ENCODE measurements at places on chromosomes 2 and 18.

DNA sequence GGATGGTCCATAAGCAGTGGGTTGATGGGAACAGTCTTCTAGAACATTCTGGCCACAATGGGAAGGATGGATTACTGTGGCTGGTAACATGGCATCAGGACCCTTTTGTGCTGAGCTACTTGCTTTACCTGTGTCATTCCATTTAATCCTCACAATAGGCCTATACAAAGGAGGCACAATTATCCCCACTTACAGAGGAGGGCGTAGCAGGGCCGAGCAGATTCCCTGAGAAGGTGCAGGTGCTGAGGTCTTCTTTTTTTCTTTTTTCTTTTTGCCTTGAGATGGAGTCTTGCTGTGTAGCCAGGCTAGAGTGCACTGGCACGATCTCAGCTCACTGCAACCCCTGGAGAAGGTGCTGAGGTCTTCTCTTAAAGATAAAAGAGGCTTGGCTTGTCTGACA lies 6.7 kb upstream of the LRRC30 start:
- DNase-seq, result no peak

DNA sequence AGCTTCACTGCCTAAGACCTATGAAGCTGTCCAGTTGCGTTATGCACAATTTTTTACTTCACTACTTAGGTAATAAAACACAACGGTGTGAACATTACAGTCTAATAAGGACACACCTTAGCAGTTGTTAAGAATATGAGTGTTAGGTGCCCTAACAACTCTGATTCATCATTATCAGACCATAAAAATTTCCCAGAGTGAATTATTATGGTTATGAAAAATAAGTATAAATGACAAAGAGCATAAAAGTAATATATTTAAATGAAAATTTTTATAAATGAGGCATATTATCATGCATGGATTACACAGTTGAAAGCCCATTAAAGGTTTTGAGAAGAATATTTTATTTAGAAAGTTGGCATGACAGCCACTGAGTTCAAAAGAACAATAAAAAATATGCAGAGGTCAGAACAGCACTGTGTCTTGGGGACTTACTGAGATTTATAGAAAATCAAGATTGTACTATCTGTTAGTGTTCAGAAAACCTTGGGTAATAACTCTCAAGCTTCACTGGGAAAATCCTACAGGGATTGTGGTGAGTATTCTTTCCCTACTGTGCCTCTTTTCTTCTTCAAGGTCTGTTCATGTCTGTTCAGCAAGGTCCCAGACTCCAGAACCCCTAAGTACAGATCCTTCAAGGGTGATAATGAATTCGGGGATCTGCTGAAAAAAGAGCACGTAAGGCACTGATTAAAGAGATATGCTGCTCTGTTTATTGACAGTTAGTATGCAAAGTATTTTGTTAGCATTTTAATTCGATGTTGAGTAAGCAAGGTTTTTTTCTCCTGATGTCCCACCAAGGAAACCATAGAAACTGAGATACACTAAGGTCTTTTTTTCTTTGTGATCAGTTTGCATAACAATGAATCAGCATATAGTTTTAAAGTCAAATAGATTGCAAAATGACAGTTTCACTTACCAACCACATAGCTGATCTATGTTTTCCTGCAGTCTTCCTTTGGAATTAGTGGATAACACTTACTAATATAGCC lies 250.0 kb downstream of the DSEL start:
- no peak for DNase-seq

- no peak for DNase-seq
These were observed 190.8 kb downstream of the ARHGAP28 start for GRCh38 chr18:6920099-6920955.

DNA sequence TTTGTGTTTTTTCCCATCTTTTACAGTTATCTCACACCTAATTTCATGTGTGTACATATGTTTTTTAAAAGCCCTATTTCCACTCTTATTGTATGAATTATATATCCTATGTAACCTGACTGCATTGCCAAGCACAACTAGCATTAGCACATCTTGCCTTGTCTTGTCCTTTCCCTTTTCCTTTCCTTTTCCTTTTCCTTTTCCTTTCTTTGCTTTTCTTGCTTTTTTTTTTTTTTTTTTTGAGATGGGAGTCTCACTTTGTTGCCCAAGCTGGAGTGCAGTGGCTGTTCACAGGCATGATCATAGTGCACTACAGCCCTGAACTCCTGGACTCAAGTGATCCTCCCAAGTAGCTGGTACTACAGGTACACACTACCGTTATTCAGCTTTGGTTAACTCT lies 172.7 kb upstream of the BOD1L2 start:
- no peak for DNase-seq

GRCh38 chr2:6944555-6944954 lies 27.3 kb downstream of the RNF144A start:
- DNase-seq, result no peak

DNA sequence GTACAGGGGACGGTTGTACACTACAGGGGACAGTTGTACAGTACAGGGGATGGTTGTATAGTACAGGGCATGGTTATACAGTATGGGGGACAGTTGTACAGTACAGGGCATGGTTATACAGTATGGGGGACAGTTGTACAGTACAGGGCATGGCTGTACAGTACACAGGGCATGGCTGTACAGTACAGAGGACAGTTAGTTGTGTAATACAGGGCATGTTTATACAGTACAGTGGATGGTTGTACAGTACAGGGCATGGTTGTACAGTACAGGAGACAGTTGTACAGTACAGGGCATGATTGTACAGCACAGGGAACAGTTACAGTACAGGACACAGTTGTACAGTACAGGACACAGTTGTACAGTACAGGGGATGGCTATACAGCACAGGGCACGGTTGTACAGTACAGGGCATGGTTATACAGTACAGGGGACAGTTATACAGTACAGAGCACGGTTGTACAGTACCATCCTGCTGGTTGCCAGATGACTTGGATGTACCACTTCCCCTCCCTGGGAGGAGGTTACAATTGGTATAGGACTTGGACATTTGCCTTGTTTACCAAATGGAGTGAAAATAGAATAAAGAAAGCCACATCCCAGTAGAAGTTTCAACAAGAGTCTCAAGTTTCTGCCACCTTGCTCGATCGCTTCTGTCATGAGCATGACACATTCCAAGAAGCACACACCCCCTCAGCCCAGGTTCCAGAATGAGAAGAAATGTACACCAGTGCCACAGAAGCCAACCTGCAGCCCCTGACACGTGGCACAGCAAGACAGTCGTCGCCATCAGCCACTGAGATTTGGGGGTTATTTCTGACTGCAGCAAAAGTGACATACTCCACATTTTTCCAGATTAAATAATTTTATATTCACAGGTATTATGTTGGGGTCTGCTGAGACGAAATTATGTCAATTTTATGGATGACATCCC lies 16.0 kb downstream of the CYRIA start:
- DNase-seq, result no peak

DNA sequence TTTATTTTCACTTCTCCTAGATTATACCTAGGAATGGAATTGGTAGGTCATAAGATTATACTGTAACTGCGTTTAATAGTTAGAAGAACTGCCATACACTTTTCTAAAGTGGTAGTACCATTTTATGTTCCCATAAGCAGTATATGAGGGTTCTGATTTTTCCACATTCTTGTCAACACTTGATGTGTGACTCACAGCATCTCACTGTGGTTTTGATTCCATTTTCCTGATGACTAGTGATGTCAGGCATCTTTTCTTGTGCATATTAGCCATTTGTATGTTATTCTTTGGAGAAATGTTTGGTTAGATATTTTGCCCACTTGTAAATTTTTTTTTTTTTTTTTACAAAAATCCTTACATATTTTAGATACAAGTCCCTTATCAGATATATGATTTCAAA lies 2.3 kb downstream of the DCAF17 start:
- no peak for DNase-seq

GRCh38 chr2:138267902-138268254 lies 233.7 kb upstream of the SPOPL start:
- DNase-seq, result no peak

- peak; percentile 30 for DNase-seq
These were observed 66.9 kb upstream of the ZNG1B start for GRCh38 chr2:113370478-113371091.

DNA sequence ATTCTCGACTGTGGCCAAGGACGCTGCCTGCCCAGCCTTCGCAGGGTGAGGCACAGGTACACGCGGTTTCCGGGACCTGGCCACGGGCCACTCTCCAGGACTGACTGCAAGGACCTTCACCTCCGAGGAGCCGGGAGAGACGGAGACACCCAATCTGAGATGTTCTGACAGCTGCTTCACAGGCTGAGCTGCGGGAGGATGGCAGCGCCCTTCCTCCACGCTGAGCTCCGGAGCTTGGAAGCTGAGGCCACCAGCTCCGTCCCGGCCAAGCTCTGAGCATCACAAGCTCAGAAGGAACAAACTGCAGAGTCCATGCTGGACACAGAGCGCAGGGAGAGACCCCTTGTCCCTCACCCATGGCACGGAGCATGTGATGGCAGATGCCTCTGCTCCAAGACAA lies 71.1 kb upstream of the CTDP1 start:
- DNase-seq, result no peak

DNA sequence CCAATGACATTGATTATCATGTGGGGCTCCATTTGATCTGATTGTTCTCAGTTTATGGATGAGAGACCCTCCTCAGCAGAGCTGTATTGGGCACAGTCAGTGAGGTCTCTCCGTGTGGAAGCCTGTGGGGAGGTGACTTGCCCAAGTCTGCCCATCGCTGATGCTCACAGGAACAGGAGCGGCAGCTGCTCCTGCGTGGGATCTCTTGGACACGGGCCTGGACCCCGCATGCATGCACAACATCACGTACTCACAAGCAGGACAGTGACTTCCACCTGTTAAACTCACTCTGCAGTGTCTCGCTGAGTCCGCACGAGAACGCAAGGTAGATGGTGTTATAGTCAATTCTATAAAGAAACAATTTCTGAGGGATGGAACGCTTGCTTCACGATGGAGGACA lies 55.0 kb downstream of the KCNF1 start:
- DNase-seq, result no peak

GRCh38 chr2:64793701-64794100 lies 140.0 kb upstream of the SERTAD2 start:
- no peak for DNase-seq

DNA sequence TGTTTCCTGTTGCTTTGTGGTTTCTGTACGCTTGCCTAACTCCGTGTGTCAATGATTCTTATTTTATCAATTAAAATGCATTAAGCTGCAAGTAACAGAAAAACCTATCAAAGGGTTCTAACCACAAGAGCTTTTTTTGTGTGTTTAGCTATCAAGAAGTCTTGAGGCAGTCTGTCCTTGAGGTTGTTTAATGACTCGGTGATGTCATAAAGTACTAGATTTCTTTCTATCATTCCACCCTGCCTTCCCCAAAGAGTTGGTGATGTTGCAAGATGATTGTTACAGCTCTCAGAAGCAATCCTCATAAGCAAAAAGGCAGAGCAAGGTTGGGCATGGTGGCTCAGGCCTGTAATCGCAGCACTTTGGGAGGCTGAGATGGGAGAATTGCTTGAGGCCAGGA lies 51.9 kb upstream of the SPTBN1 start:
- no peak for DNase-seq

- no peak for DNase-seq
These were observed 7.8 kb upstream of the UGT1A9 start for GRCh38 chr2:233663911-233664310.

- DNase-seq, result no peak
These were observed 13.3 kb downstream of the CHRNA1 start for GRCh38 chr2:174750923-174751441.

DNA sequence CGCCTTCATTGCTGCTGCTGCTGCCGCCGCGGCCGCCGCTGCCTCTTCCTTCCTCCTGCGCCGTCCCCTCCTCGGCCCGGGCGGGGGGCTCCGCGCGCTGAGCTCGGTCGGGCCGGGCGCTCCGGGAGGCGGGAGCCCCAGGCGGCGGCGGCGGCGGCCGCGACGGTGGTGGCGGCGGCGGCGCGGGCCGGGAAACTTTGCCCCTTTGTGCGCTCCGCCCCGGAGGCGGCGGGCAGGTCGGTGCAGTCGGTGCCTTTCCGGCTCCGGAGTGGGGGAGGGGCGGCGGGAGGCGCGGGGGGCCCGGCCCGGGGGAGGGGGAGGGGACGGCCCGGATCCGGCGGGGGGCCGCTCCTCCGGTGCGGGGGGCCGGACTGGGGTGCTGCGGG lies 205 bp downstream of the TET3 start:
- peak; percentile 55 for DNase-seq

GRCh38 chr18:64718808-64719207 lies 569.9 kb upstream of the LINC00305 start:
- DNase-seq, result no peak

DNA sequence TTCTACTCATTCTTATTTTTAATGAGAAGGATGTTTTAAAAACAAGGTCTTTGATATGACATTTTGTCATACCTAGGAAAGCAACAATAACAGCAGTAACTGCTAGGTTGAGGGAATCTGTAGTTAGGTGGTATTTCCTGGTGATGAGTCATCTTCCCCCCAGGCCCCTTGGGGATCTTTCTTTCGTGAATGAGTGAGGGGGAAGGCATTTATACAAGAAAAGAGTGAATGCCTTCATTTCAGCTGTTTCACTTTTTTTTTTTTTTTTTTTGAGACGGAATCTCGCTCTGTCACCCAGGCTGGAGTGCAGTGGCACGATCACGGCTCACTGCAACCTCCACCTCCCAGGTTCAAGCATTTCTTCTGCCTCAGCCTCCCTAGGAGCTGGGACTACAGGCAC lies 108.6 kb downstream of the MAP4K4 start:
- no peak for DNase-seq

DNA sequence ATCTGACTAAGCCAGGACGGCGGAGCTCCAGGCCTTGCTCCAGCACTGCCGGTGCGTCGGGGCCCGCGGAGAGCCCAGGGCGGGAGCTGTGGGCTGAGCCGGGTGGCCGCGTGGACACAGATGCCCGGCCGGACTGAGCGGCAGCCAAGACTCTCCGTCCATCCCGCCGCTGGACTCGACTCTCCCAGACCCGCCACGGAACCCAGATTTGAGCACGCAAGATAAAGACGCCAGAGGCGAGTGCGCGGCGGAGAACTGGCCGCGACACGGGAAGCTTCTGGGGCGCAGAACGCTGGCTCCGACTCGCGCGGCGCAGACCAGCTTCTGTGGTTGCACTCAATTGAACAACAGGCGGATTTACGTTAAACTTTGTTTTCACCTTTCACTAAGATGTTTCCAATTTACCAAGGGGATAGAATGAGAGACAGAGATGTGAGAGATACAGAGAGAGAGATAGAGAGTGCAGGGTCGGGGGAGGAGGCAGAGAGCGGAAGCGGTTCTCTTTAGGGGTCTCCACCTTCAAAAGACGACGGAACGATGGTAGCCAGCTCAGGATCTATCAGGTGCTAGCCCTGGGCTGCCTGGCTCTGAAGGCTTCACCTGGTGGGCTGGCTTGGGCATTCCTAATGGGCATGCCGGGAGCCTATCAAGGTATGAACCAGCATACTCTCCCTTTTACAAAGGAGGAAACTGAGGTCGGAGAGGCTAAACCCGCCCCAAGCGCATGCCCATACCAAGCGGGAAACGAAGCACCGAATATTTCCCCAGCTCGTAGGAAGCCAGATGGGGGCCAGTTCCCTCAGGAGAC lies 10.4 kb upstream of the EN1 start:
- no peak for DNase-seq
